ENCODE measurements at places on chromosomes 1 and 21. TPM values are rescaled to one million over a fixed set of nuclear protein-coding genes. Genes with fewer than 3 reads are reported as not detected.

DNA sequence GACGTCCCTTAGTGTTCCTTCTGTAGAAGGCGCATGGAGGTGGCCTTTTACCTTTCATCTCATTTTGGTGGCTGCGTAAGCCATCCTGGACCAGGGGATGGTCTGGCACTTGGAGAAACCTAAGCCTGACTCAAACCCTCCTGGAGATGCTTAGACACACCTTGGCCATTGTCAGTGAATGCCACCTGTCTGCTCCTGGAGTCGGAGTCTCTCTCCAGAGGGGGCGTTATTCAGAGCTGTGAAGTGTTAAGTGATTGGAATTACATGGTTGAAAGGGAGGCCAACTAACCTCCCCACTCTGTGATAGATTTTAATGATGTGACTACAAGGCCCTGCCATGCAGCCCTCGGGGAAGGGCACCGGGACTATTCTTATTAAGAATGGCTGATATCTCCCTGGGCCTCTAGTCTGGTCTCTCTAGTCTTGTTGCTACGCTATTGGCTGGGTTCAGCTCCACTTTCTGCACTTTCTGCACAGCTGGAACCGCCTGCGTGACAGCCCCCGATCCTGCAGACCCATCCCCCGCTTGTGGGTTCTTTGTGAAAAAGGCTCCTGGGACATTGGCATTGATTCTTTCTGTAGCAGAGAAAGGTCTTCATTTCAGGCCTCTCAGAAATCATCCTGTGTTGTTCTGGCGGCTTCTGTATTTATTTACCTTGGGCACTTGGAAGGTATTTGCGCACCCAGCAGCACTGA is 4.2 kb downstream of the RASSF5 start:
- peaks cover 25% of the 10 kb centered on the region for H3K27me3 ChIP-seq
- H3K4me3 ChIP-seq, result no peak overlapping the region
- peaks cover 19% of the 10 kb centered on the region for H3K4me1 ChIP-seq
- no peak overlapping the region for H3K27ac ChIP-seq
- no peaks in the 10 kb centered on the region for H3K36me3 ChIP-seq
- no peak for DNase-seq

DNA sequence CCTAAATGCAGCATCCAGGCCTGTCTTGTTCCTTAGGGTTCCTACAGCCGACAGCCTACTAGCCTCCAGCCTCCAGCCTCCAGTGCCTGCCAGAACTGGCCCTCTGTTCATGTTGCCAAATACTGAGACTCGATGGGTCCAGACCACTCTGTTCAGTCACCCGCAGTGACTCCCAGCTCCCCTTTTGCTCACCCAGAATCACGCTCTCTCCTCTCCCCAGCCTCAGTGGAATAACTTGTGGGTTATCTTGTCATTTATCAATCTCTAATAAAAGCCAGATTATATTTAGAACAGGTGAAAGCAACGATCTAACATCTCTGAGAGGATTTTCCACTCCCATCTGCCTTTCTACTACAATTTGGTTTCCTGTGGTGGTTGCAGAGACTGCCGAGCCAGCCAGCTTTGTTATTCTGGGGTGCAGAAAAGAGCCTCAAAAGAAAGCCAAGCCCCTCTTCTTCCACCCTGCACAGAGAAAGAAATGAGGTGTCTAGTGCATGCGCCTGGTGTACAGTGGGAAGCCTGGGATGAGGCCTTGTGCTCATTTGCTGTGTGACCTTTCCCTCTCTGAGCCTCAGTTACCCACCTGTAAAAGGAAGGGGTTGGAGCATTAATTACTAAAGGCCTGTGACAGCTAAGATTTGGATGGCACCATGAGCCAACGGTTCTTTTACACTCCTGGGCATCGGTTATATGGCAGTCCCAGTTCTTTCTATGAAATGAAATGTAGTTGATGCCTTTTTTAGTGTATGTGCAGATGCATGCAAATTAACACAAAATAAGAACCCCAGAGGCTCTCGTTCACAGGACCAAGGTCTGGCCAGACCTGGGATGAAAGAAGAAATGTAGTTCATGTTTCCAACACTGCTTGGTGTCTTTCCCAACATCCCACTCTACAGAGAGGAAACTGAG is 42.9 kb upstream of the ID3 start:
- peak overlapping the region; percentile 75 for H3K27ac ChIP-seq
- no peaks in the 10 kb centered on the region for H3K36me3 ChIP-seq
- H3K4me1 ChIP-seq, result peaks cover 75% of the 10 kb centered on the region
- peak overlapping the region; percentile 57 for H3K4me3 ChIP-seq

GRCh38 chr1:21674957-21675356 is 5.8 kb upstream of the RAP1GAP start:
- H3K4me3 ChIP-seq, result no peak overlapping the region
- no peak for DNase-seq
- H3K4me1 ChIP-seq, result peaks cover 5% of the 10 kb centered on the region
- H3K27me3 ChIP-seq, result no peaks in the 10 kb centered on the region
- H3K27ac ChIP-seq, result no peak overlapping the region

- peaks cover 46% of the 10 kb centered on the region for H3K4me1 ChIP-seq
- peaks cover 1% of the 10 kb centered on the region for H3K36me3 ChIP-seq
- no peak overlapping the region for H3K27ac ChIP-seq
- no peaks in the 10 kb centered on the region for H3K27me3 ChIP-seq
Observed at GRCh38 chr1:24195136-24195535, 8.0 kb upstream of the IFNLR1 start.

The RGS18 gene
- total RNA-seq, result not detected

The OR10J1 gene
- not detected for total RNA-seq

The PAX7 gene
- total RNA-seq, result not detected

All from activated CD8-positive, alpha-beta T cell treated with anti-CD3 and anti-CD28 coated beads for 36 hours (primary cell).